ENCODE measurements at places on chromosomes 5 and 9.
A peak's percentile ranks its signal among the peaks of the same experiment; 100 is the strongest.

DNA sequence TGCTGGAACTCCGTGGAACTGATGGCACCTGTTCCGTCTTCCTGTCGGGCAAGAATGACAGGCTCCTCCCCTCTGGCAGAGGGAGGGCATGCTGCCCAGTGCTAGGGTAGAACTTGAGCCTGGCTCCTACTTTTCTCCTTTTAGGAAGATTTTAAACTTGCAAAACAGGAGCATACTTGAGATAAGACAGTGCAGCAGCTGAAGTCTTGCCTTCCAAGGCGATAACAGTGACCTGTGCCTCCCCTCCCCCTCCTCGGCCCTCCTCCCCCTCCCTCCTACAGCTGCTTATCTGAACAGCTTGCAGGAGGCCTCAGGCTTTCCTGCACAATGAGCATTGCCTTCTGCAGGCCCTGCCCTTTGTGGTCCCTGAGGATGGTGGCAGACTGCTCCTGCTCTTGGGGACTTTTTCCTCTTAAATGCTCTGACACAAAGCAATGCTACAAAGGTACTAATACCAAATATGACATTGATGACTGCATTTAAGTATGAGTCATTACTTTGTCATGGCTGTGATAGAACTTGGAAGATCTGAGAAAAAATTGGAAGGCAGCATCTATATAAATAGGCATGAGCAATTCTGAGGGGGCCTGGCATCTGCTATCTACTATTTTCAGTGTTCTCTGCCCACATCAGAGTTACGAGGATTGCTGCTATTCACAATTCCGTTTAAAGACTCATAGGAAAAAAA, 2.0 kb downstream of the GADD45G start:
- no peak for DNase-seq

- no peak for DNase-seq
These were observed 114.8 kb downstream of the HSD17B3 start for GRCh38 chr9:96187151-96187555.

DNA sequence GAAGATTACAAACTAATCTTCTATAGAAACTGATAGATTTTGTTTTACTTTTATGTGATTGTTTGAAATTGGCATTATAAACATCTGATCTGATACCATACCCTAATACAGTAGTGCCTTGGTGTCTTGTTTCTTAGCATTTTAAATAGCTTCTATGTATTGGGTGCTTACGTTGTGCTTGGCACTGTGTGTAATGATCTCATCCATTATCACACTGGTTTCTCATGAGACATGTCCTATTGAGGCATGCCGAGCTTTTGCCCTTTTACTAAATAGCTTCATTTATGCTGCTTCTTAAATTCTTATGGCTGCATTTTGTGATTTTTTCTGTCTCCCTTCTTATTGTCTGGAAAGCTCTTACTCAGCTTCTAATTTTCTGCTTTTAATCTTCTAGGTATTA, 48.2 kb upstream of the TLR4 start:
- no peak for DNase-seq

DNA sequence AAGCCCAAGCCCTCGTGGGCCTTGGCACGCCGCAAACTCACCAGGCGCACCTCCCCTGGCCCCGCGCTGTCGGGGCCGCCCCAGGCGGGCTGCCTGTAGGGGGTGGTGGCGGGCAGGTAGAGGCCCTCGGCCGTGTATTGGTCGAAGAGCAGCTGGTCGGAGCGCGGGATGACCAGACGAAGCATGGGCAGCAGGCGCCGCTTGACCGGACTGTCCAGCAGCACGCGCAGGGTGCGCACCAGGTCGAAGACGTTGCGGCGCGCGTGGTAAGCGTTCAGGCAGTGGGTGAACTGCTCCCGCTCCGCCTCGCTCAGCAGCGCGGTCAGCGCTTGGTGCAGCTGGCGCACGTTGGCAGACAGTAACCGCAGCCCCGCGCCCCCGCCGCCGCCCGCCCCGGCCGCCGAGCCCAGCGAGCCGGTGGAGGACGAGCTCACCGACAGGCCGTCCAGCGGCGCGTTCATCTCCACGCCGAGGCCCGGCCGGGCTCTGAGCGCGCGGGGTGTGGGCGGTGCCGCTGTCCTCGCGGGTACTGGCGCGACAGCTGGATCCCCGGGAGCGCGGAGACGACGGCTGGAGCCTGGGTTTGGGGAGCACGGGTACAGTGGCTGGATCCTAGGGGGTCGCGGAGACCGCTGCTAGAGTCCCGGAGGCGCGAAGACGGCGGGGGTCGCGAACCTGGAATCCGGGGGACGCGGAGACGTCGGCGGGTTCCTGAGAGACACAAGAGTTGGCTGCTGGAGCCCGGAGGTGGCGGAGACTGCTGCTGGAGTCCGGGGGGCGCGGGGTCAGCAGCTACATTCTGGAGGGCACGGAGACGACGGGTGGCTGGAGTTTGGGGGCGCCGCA, 709 bp downstream of the WHRN start:
- no peak for DNase-seq

GRCh38 chr5:140116716-140117115, 2.8 kb downstream of the PURA start:
- no peak for DNase-seq

GRCh38 chr5:68950125-68950524, 143.7 kb upstream of the SLC30A5 start:
- DNase-seq = no peak

GRCh38 chr5:1411099-1411498, 34.1 kb downstream of the SLC6A3 start:
- no peak for DNase-seq

DNA sequence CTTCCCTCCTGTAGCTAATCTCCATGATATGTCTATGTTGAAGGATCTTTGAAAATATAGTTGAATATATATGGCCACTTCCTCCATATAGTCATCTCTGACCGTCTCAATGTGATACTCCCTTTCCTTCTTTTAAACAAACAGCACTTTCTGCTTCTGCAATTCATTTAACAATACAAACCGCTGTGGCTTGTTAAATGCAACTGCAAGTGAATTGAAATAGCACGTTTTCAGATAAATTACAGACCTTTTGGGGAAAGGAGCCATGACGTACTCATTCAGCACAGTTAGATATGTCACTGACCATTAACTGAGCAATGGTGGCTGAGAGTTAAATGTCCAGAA, 82.5 kb downstream of the FBXO38 start:
- DNase-seq = peak; percentile 73

DNA sequence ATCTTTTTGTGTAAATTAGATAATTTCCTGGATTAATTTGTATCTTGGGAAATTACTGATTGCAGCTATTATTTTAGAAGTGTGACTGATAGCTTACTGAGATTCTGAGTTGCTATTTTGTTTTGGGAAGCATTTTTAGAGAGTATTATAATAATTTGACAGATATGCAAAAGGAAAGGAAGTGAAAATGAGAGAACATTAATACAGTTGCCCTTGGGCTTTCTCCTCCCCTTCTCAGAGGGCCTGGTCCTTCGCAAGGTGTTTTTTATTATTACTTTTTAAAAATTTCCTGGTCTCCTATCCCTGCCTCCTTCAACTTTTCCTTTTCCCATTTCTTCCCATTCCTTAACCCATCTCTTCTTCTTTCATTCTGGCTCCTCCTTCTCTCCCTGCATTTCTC, 32.6 kb downstream of the UBAP1 start:
- DNase-seq = no peak

- no peak for DNase-seq
These were observed 5.3 kb downstream of the ATOSB start for GRCh38 chr9:35110327-35110761.

DNA sequence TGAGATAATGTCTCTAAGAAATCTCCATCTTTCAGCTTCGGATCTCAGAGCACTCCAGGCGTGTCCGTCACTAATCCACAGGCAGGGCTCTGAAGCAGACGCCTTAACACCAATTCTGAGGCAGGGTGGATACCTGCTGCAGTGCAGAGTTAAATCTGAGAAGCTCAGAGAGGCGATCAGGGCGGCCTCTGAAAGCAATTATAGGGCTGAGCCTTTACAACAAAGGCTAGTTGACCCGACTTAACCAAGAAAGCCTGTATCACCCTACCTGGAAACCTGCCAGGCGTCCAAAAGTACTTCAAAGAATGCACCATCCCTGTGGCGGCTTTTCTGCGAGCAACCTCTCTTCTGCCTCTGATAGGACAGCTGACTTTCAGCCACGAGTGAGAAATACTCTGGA, 134.8 kb upstream of the MSX2 start:
- no peak for DNase-seq

- DNase-seq = peak; percentile 82
These were observed 27.7 kb downstream of the CDC37L1 start for GRCh38 chr9:4706971-4707622.

DNA sequence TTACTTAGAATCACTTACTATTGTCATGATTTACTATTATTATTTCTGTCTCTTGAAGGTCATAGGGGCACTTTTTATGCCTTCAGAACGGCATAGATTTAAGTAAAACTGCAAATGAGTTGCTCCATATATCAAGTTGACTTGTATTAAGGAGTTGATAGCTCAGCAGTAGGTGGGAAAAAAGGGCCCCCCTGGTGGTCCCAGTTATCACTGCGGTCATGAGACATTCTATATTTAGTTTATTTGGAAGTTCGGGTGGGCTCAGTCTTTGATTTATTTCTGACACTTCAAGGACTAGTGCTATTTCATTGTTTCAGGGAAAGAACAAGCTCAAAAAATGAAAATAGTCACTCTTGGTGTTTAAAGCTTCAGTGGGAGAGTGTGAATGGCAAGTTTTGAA, 159.3 kb downstream of the SLC24A2 start:
- DNase-seq = no peak

DNA sequence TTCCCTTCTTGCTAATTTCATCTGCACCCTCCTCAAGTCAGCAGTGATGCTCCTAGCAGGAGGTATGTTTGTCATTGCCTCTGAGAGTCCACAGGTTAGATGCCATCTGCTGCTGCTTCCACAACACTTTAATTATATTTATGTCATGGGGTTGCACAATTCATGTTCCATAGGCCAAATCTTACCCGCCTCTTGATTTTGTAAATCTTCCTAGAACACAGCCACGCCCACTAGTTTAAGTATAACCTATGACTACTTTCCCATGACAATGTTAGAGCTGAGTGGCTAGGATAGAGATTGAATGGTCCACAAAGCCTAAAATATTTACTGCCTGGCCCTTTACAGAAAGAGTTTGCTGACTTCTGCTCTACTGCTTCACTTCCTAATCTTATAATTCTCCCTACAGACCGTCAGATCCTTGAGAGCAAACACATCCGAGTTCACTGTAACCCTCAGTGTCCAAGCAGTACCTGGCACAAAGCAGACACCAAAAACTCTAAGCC, 21.1 kb downstream of the LIFR start:
- DNase-seq = no peak

DNA sequence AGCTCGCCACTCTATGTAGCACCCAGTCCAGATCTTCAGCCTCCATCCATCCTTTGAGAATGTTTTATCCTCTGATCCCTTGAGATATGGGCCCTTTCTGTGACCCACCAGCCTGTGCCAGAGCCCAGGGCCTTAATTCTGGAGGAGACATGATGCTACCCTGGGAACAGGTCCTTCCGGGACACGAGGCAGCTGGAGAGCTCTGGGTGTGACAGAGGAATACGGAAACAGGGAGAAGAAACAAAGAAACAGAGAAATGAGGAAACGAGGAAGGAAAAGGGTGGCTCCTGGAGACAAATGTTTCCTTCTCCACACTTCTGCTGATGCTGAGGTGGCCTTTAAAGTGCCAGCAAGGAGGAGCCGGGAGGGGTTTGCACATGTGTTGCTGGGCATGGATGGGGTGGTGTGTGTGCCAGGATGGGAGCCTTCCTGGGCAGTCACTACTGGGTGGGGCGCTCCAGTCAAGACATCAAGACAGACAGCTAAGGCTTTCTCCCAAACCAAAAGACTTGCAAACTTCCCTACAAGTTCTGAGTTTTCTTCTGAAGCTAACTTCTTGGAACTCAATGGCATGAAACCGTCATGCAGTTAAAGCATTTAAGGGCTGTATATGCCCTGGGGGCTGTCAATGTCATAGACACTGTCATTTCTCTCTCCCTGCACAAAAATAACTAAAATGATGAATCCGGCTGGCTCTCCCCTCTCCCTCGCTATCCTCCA, 22.8 kb upstream of the MARCHF6 start:
- DNase-seq = peak; percentile 5

GRCh38 chr9:74526215-74526614, 29.1 kb downstream of the RORB start:
- DNase-seq = no peak

DNA sequence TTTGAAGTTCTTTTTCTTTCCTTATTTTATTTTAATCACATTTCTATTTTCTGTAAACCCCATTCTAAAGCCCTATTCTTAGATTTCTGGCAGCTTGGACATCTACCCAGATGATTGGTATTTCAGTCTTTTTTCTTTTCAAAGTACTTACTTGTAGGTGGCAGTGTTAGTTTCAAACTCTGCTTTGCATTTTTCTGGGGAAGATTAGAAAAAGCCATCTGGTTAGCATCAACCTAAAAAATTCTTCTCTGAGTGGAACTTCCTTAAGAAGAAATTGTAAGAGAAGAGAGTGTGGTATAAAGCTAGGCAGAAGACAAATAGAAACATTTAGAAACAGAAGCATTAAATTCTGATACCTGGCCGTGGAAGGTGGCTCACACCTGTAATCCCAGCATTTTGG, 17.2 kb upstream of the TENT2 start:
- no peak for DNase-seq

GRCh38 chr5:8340261-8340660, 471.3 kb downstream of the MTRR start:
- no peak for DNase-seq

GRCh38 chr9:96417051-96417586, 1.1 kb downstream of the ZNF367 start:
- DNase-seq = peak; percentile 75

DNA sequence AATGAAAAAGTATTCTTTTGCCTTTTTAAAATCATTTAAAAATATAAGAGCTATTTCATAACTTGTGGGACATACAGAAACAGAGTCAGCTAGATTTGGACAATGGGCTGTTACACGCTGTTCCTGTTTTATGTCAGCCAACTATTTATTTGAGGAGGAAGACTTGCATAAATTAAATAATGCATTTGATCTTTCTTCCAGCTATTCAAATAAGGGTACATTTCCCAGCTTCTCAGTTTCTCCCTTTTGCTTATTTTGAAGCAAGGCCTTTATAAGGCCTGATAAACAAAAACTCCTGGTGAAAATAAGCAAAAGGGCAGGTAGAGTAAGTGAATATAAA, 6.5 kb downstream of the STOM start:
- peak; percentile 28 for DNase-seq

GRCh38 chr5:73729329-73729728, 103.3 kb downstream of the ARHGEF28 start:
- no peak for DNase-seq
